ENCODE measurements at places on chromosomes 4 and X.

GRCh38 chr4:160537681-160538080, 1434.8 kb downstream of the RAPGEF2 start:
- no peak for DNase-seq

- no peak for DNase-seq
These were observed 49.8 kb downstream of the DLG3 start for GRCh38 chrX:70494441-70494840.

- peak; percentile 29 for DNase-seq
These were observed 7.6 kb downstream of the FABP2 start for GRCh38 chr4:119314356-119314755.

DNA sequence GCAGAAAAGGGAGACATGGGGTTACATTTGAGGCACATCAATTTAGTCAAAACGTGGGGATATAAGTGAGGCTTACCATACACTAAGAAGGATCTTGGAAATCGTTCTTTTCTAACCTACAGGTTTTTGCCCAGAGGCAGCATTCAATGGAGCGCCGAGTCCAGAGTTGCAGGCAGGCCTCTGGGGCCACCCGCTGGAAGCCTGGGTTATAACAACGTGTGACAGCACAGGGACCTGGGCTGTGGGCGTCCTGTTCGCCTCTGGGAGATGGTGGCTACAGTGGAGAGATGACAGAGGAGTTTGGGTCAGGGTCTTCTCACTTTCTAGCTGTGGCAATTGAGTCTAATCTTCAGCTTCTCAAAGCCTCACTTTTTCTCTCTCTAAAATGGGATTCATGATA, 53.9 kb downstream of the ENPP6 start:
- DNase-seq = peak; percentile 69

GRCh38 chr4:152691761-152692160, 12.0 kb upstream of the TMEM154 start:
- DNase-seq = no peak

DNA sequence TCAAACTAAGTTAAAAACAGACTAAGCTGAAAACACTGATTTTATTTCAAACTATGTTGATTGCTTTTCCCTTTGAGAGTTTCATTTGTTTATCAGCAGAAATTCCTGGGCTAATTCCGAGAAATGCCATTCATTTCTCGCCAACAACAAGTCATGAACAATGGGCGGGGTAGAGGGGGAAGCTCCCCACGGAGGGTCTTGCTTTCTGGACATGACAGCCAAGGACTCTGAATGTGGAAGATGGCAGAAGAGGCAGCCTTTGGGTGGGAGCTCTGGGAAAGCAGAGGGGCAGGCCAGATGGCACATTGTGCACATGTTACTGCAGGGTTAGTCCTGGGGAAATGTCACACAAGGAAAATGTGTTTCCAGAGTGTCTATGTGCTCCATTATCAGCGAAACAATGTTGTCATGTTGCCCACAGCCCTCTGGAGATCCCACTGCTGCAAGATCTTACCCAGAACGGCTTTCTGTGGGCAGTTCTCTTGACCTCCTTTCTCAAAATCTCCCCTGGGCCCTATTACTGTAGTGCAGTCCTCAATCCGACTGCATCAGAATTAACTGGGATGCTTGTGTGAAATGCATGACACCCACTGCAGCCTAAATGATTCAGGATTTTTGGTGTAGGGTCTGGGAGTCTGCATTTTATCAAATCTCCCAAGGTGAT, 45.0 kb downstream of the CHRDL1 start:
- no peak for DNase-seq

- DNase-seq = no peak
These were observed 37.2 kb downstream of the CXXC4 start for GRCh38 chr4:104457308-104457981.

DNA sequence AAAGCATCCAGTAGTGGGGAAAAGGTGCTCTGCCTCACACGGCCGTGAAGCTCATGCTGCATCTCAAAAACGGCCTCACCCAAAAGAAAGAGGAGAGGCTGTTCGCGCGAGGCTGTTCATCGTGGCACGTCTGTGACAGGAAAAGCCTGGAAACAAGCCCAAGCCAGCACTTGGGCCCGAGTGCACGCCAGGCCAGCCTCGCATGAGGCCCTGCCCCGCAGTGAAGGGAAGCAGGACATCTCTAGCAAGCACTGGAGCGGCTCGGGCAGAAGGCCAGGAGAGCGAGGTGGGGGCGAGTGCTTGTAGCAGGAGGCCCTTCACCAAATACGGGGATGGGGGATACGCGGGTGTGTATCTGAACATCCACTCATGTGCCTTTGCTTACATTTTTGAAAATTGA, 39.9 kb upstream of the MXD4 start:
- no peak for DNase-seq

GRCh38 chr4:183398298-183399125, 45.9 kb upstream of the CDKN2AIP start:
- peak; percentile 95 for DNase-seq

- DNase-seq = no peak
These were observed 200.4 kb downstream of the ARAP2 start for GRCh38 chr4:36043901-36044300.

DNA sequence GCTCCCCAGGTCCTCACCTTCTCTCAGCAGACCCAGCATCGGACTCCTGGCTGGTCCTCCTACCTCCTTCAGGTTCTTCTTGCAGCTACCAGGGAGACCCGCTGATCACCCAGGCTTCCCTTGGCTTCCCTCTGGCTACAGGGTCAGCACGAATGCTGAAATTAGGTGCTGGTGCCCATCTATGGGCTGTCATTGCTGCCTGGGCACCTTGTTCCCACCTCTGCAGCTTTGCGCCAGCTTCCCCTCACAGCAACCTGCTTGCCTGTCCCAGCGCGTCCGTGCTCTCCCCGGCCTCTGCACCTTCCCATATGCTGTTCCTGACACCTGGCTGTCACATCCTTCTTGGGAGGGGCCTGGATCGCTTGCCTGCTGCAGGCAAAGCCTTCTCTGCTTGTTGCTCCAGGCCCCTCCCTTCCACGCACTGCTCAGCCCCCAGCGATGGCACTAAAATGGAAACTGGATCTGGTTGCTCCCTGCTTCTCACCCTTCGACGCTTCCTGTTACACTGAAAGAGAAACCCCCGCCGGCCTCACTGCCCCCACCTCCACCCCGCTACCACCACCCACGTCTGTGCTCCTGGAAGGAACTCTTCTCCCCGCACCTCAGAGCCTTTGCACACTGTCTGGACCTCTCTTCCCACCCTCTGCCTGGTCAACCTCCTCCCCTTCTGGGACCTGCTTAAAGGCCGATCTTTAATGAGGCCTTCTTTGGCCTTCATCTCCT, 22.2 kb downstream of the C4orf50 start:
- DNase-seq = no peak

DNA sequence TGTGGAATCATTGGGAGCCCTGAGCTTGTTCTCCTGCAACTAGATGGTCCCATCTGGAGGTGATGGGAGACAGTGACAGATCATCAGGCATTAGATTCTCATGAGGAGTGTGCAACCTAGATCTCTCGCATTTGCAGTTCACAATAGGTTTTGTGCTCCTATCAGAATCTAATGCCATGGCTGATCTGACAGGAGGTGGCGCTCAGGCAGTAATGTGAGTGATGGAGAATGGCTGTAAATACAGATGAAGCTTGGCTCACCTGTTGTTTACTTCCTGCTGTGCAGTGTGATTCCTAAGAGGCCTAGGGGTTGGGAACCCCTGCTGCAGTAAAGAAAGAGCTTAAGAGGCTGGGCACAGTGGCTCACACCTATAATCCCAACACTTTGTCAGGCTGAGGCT, 42.2 kb upstream of the PUDP start:
- DNase-seq = no peak

DNA sequence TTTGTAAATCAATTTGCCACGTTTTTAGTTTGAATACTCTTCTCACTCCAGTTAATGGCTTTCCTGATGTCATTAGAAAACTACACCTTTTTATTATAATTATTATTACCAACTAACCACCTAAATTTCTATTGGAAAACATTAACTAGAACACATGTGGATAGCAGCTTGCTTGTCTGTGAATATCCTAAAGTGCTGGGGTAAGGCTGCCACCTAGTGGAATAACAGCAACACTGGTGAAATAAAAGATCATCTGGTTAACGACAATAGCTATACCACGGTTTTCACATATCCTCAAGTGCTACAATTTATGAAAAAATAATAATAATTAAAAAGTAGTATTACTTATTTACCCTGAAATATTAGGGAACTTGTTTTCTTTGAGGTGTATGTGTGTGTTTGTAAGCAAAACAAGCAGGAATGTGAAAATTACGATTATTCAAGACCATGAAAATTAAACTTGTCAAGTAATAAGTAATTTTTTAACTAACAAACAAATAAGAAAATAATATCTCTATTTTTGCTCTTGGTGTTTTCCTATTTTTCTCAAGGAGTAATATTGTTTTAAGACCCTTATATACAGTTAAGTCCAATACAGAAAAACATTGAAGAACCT, 130.1 kb upstream of the TECRL start:
- DNase-seq = peak; percentile 74

GRCh38 chr4:69849297-69849696, 10.6 kb downstream of the SULT1E1 start:
- no peak for DNase-seq

DNA sequence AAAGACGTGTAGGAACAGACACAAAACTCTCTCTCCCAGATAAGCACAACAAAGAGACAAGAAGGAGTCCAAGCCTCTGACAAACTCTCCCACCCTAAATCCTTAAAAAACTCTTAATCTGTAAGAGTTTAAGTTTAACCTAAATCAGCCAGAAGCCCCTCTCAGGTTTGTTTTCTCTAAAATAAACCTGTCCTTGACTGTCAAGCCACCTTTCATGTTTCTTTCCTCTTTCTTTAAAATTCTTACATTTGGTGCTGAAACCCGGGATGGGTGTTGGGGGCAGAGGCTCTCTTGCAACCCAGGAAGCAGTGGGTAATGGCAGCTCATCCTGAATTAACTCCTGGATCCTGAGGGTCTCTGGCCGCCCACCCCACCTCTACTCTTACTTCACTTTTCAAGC, 107.8 kb upstream of the TENT5D start:
- no peak for DNase-seq

DNA sequence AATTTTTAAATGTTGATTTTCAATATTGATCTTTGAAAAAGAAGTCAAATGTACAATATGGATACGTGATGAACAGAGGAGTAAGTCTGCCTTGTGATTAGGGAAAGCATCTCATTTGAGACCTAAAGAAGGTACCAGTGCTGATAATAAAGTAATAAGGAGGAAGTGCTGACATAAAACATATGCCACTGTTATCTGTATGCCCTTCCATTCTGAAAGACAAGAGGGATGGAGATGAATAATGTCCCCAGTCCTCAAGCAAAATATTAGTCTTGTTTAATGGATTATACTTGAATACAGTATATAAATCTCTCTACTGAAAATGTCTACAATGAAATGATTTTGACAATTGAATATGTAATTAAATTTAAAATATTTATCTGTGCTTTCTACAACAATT, 58.2 kb downstream of the CCSER1 start:
- DNase-seq = no peak

DNA sequence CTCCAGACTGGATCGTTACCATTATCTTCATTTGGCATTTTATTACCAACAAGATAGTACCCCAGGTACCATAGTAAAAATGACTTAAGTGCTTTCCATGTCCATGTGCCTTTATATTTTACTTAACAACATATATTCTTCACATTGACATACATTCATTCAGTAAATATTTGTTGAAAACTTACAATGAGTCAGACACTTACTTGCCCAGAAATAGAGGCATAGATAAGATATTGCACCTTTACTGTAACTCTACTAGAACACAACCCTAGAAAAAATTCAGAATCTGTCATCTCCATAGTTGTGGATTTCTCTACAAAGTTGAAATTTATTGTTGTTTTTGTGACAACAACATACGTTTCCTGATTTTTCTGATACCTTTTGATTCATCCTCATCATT, 640.6 kb downstream of the RPA4 start:
- no peak for DNase-seq

DNA sequence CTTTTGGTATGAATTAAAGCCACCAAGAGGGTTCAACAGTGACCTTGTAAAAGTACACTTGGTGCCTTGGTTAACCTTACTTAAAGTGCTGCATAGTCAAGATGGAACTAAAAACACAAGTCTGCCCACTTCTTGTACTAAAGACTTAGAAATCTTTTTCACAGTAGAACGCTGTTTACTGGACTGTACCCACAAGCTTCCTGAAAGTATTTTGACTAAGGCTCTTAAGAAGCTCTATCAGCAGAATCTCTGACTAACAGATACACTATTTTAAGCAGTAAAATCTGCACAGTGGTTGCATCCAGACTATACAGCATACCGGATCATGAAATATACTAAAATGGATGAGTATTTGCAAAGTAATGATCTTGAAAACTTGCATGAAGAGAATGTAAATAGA, 7.2 kb downstream of the RAB28 start:
- DNase-seq = peak; percentile 47

DNA sequence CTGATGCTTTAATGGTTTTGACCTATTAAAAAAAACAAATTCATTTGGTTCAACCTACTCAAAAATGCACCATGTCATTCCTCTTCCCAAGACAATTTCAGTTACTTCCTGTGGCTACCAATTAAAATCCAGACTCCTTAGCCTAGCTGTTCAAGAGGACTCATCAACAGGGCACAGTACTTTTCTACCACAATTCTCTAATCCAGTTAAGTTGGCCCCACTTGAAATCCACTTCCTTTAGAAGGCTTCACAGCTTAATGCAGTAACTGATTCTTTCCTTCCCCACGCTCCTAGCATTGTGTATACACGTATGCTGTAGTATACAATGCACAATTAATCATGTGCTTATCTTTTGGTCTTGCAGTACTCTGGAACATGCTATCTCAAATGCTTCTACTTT, 129.8 kb downstream of the UGT8 start:
- DNase-seq = no peak

- DNase-seq = no peak
These were observed 1.6 kb upstream of the ATP6AP2 start for GRCh38 chrX:40579141-40579540.

- no peak for DNase-seq
These were observed 34.7 kb downstream of the TMPRSS11A start for GRCh38 chr4:67928546-67928945.

DNA sequence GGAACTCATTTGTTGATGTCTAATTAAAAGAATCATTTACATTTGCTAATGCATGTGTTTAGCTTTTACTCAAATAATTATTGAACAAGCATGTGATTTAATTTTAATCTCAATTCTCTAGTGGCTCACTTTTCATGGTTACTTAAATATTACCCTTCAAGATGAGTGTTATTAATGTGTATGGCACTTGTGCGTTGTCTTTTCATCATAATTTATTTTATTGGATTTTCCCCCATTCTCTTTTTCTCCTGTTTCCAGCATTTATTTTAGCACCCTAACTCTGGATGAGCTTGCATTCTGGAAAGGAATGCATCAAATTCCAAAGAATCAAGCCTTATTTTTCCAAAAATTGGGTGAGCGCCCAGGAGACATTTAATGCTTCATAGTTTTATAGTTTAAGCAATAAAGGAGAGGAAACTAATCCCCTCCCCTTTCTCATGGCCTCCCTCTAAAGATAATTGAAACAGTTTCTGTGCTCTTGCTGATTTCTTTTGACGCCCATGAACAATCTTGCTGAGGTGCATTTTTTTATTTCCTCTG, 191.1 kb upstream of the FAT4 start:
- peak; percentile 43 for DNase-seq
